Breast epithelium (tissue), 4 donors: ENCODE measurements at places on chromosomes 11 and 22.
A peak's percentile ranks its signal among the peaks of the same experiment; 100 is the strongest.

- no peaks in the 10 kb centered on the region for H3K4me1 ChIP-seq
- H3K4me3 ChIP-seq = no peak overlapping the region
- no peak for DNase-seq
- H3K36me3 ChIP-seq = no peaks in the 10 kb centered on the region
- H3K27ac ChIP-seq = no peak overlapping the region
Measured at GRCh38 chr11:109963101-109963500, 130.1 kb upstream of the ZC3H12C start.

DNA sequence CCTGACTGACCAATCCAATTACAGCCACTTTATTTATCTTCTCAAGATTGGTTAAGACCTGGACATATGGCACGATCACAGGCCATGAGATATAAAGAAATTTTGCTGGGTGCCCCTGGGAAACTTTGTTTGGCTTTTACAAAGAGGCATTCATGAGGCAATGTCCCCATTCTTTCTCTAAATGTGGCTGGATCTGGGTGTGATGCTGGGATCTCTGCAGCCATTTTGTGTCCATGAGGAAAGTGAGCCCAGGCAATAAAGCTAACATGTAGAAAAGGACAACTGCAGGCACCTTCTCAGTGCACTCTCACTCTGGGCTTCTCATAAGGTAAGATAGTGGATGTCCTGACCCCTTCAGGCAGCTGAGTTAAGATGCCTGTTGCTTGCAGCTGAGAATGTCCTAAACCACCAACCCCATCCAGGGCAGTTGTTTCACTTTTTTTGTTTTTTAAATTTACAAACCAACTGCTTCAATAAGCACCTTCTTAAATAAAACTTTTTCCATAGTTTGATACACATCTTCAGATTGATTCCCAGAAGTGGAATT, 372.3 kb downstream of the MIAT start:
- no peaks in the 10 kb centered on the region for H3K4me1 ChIP-seq
- H3K36me3 ChIP-seq = no peaks in the 10 kb centered on the region

- H3K4me3 ChIP-seq = no peak overlapping the region
- peak; percentile 76 for DNase-seq
- H3K36me3 ChIP-seq = no peaks in the 10 kb centered on the region
- peaks cover 24% of the 10 kb centered on the region for H3K4me1 ChIP-seq
- peak overlapping the region; percentile 73 for H3K27ac ChIP-seq
Measured at GRCh38 chr22:37549704-37550059, 10.6 kb upstream of the CDC42EP1 start.

DNA sequence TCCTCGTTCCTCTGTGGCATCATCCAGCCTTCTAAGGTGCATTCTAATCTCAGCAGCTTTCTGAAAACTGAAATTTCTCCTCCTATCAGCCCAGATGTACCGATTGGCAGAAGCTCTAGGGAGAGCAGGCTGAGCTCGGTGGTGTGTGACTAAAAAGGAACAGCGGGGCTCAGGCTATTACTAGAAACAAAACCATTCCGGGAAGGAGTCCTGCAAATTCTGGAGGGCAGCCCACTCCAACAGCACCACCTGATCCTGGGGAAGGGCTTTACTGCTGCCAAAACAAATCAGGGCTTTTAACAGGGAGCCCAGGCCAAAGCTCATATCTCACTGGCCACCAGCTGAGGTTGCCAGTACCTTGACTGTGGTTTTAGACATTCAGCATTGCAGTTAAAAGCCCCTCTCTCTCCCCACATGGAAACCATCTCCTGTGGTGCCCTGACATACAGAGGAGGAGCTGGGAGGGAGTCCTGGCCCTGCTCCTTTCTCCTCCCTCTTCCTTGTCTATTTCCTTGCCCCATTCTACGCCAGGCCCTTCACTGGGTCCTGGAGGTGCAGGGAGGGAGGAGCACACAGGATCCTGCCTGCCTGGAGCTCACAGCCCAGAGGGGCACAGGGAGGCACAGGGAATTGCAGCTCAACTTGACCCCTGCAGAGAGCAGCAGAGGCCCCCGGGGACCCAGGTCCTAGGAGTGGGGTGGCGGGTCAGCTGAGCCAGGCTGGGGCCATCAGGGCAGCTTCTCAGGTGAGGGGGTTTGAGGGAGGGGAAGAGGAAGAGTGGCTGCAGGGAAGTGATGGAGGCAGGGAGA, 889 bp downstream of the PLAAT4 start:
- no peaks in the 10 kb centered on the region for H3K27me3 ChIP-seq
- peak; percentile 67 for DNase-seq
- H3K36me3 ChIP-seq = no peaks in the 10 kb centered on the region
- H3K4me1 ChIP-seq = peaks cover 23% of the 10 kb centered on the region
- H3K4me3 ChIP-seq = peak overlapping the region; percentile 39
